ENCODE measurements at places on chromosomes 7 and 10.

- DNase-seq = no peak
Observed at GRCh38 chr10:26357203-26357602, 80.9 kb upstream of the APBB1IP start.

DNA sequence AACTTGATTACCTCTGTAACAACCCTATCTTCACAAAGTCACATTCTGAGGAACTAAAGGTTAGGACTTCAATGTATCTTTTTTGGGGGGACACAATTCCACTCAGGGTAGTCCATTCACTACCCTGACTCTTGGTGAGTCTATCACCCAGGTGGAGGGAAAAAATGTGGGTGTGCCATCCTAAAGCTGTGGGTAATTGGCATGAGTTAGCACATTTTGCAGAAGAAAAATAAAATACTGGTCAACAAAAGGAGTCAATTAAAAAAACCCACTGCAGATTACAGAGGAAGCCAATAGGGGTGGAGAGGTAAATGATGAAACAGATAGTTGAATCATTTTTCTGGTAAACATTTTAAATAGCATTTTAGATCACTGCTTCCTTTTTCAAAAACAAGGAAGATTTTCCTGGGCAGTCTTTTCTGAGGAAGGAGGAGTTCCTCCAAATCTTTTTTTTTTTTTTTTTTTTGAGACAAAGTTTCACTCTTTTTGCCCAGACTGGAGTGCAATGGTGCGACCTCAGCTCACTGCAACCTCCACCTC is 5.1 kb upstream of the BLVRA start:
- DNase-seq = no peak

DNA sequence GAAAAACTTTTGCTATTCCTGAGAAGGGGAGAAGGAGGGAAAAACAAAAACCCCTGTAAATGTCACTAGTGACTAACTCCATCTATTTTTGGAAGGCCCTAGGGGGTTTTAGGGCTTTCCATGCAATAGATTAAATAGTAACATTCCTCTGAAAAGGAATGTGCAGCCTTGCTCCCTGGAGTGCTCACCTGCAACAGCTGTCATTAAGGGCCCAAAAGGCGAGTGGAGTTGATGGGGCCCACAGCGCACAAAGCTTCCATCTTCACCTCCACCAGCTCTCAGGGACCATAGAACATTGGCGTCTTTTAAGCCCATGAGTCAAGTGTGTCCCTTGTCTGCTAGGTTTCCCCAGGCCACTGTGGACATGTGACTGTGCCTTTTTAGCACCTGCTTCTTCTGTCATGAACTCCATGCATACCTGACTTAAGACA is 58.0 kb upstream of the IL6 start:
- DNase-seq = no peak

DNA sequence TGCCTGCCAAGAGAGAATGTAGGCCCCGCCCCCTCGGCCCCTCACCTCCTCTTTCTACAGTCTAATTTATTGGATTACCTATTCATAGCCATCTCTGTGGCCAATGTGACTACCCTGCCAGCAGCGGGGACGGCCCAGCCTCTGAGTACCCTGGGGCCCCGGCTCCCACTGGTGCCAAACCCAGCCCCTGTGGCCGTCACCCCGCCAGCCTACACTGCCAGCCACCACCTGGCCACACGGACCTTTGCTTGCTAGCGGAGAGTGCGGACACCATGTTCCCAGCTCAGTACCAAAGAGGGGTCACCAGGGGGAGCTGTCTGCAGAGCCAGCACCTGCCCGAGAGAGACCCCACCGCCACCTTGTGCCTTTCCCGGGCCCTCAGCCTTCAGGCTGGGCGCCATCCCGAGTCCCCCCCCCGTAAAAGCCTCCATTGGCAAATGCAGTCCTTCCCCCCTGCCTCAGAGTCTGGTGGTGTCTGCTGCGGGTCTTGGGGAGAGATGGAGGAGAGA is 511.1 kb downstream of the ZNF37A start:
- no peak for DNase-seq

DNA sequence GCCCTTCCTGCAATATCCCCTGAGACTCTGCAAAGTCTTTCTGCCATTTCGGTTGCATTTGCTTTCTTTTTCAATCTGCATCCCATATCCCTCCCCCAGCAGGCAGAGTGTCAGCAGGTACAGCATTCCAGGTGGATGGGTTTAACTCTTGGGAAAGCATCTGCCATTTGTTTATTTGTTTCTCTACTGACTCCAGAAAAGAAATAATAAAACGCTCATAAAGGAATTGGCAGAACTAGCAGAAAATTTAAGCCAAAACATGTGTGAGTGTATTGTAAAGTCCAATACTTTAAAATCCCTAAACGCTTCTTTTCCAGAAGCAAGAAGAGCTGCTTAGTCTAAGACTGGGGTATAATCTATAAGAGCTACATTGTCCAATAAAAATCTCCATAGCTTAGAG is 393.8 kb downstream of the TNS3 start:
- no peak for DNase-seq

GRCh38 chr10:97508342-97508741 is 9.6 kb downstream of the UBTD1 start:
- DNase-seq = no peak

- no peak for DNase-seq
Observed at GRCh38 chr7:157987906-157988305, 599.7 kb downstream of the PTPRN2 start.

DNA sequence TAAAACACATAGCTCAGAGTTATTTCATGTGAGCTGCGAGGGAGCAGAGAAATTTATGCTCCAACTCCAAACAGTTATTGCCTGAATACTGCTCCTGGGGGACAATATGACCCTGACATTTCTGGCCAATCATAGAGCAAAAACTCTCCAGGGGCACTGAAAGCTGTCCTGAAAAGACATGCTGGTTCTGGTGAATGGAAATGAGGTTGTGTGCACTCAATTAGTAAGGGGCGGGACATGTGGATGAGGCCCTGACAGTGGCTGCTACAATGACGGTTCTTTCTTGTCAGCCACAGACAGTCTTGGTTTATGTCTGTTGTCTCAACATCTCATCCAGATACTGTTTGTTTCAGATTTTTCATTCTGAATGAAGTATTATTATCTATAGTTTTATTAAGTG is 151.8 kb downstream of the TWIST1 start:
- no peak for DNase-seq

DNA sequence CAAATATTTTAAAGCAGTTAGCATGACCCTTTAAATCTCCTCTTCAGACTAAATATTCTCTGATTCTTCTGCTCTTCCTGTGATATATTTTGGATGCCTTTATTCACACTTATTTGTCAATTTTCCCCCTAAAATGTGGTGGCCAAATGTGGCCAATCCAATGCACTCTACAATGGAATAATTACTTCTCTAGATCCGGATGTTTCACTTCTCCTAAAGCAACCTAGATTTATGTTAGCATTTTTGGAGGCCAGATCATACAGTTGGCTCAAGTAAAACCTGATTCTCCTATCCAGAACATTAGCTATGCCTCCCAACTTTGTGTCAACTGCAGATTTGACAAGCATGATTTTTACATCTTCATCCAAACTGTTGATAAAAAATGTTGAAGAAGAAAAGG is 153.7 kb downstream of the CREB5 start:
- no peak for DNase-seq

DNA sequence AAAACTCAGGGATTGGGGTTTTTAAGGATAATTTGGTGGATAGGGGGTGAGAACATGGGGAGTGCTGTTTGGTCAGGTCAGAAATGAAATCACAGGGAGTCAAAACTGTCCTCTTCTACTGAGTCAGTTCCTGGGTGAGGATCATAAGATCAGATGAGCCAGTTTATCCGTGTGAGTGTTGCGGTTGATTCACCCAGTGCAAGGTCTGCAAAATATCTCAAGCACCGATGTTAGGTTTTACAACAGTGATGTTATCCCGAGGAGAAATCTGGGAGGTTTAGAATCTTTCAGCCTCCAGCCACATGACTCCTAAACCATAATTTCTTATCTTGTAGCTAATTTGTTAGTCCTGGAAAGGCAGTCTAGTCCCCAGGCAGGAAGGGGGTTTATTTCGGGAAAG is 31.7 kb upstream of the AGR2 start:
- DNase-seq = no peak

Measured in stimulated activated CD4-positive, alpha-beta T cell treated with anti-CD3 and anti-CD28 coated beads, TNF-alpha, amount 100 ng/mL, for 1 hour (primary cell).